ENCODE measurements at places on chromosomes 13 and 19.
A peak's percentile ranks its signal among the peaks of the same experiment; 100 is the strongest.

GRCh38 chr13:49146950-49147355 lies 73.2 kb upstream of the MLNR start:
- DNase-seq = no peak

- DNase-seq = no peak
These were observed 46.6 kb upstream of the GPR183 start for GRCh38 chr13:99353836-99354235.

- DNase-seq = no peak
These were observed 331.6 kb downstream of the DLEU7 start for GRCh38 chr13:50511877-50512341.

- DNase-seq = no peak
These were observed 15.5 kb downstream of the KLF2 start for GRCh38 chr19:16340092-16340491.

DNA sequence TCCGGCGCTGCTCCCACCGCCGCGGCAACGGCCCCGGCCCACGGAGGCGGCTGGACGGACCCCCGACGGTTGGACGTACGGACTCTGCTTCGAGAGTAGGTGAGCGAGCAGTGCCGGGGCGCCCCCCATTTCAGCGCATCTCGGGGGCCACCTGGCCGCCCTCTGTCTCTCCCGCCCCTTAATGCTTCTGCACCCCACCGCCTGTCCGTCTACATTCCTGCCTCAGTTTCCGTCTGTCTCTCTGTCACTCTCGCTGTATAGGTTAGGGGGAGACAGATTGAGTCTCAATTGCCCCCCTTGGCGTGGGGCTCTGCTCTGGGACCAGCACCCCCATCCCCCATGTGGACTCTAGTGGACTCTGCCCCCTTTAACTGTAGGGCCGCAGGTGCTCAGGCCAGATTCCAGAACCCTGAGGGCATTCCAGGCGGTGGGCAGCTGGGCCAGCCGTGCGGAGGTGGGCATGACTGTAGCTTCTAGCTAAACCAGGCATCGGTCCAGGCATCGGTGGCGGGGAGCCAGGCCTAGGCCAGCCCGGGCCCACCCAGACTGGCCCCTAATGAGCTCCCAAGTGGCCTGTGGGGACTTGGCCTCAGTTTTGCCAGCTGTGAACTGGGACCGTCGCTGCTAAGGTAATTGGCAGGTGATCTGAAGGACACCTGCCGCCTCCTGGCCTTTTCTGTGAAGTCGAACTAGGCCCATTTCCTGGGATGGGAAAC lies 373 bp downstream of the TNFAIP8L1 start:
- DNase-seq = no peak

DNA sequence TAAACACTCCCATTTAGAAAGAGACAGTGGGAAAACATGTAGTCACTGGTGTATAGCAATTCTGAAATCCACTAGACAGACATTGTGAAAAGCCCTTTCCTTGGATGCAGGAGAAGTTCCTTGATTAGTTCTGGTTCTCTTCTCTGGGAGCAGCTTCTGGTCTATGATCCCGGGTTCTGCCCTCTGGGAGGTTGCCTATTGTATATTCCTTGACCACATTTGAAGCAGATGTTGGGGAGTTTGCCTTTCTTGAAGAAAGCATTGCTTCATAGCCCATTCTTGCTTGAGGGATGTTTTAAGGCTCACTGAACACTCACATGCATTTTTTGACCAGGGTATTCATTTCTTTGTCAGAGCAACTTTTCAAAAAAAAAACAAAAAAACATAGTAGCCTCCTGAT lies 211.9 kb downstream of the NDFIP2 start:
- no peak for DNase-seq

DNA sequence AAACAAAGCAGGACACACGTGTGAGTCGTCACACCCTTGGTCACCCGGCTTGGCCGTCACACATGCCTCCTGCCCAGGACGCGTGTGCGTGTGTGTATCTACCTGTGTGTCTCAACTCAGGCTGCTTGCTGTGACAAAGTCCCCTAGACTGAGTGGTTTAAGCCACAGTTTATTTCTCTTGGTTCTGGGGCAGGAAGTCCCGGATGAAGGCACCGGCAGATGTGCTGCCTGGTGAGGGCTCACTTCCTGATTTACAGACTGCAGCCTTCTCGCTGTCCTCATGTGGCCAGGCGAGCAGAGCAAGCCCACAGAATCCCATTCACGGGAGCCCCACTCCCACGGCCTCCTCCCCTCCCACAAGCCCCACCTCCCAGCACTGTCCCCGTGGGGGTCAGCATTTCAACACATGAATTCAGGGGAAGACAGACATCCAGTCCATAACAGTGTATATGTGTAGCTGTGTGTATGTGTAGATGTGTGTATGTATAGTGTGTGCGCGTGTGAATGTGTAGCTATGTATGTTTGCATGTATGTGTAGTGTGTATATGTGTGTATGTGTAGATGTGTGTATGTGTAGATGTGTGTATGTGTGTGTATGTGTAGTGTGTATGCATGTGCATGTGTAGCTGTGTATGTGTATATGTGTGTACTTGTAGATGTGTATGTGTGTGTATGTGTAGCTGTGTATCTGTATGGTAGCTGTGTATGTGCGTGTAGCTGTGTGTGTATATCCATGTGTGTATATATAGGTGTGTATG lies 51.5 kb downstream of the MCF2L start:
- no peak for DNase-seq

DNA sequence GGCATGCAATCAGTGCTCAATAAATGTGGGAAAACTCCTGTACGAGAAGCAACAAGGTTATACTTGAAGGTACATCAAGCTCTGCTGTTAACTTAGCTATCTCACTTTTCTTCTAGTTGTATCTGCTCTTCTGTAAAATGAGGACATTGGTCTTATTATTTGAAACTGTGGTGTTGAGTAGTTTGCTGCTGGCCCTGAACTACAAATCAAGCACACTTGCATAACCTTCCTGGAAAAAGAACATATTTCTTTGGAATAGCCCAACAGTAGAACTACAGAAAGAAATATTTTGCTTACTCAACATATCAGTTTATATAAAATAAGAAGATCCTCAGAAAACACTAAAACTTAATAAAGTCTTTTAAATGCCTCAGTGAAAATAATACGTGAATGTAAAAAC lies 203.0 kb downstream of the KCTD12 start:
- no peak for DNase-seq

- DNase-seq = peak; percentile 96
These were observed 403.8 kb upstream of the PRR20A start for GRCh38 chr13:56736966-56737365.

- no peak for DNase-seq
These were observed 339.4 kb downstream of the SPRY2 start for GRCh38 chr13:80001510-80001842.

- DNase-seq = peak; percentile 46
These were observed 19.0 kb downstream of the FNDC3A start for GRCh38 chr13:48994706-48995105.

GRCh38 chr13:39784347-39784746 lies 128.9 kb downstream of the COG6 start:
- DNase-seq = no peak

DNA sequence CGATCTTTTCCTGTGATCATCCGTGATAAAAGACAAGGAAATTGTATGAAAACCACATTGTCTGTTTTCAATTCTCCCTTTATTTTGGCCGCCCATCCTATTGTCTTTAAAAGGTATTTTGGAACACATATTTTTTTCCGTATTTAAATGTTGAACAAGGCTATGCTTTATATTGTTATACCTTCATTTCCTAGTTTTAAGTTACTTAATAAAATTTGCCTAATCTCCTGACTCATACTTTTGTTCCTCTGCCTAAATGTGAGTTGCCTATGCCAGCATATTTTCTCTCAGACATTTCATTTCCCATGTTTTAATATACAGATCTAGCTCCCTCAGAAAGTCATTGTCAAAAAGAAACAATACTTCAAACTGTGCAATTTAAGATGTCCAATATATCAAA lies 104.2 kb downstream of the SLITRK6 start:
- DNase-seq = peak; percentile 27

- no peak for DNase-seq
These were observed 206.9 kb upstream of the ZNF536 start for GRCh38 chr19:30165228-30165813.

DNA sequence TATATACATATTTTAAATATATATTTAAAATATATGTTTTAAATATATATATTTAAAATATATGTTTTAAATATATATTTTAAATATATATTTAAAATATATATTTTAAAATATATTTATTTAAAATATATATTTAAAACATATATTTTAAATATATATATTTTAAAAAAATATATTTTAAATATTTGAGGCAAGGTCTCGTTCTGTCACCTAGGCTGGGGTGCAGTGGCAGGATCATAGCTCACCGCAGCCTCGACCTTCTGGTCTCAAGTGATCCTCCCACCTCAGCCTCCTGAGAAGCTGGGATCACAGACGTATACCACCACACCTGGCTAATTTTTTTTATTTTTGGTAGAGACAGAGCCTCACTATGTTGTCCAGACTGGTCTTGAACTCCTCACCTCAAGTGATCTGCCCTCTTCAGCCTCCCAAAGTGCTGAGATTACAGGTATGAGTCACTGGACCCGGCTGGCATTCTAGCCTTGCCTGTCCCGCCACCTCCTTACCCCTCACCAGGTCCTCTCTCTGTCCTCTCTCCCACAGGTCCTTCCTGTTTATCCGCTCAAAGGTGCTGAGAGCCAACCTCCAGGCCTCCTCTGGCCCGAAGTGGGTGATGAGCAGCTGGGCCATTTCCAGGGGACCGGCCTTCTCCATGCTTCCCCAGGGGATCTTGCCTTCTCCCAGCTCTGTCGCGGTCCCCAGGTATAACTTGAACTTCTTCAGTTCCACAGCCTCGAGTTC lies 564 bp downstream of the NLRP12 start:
- no peak for DNase-seq

DNA sequence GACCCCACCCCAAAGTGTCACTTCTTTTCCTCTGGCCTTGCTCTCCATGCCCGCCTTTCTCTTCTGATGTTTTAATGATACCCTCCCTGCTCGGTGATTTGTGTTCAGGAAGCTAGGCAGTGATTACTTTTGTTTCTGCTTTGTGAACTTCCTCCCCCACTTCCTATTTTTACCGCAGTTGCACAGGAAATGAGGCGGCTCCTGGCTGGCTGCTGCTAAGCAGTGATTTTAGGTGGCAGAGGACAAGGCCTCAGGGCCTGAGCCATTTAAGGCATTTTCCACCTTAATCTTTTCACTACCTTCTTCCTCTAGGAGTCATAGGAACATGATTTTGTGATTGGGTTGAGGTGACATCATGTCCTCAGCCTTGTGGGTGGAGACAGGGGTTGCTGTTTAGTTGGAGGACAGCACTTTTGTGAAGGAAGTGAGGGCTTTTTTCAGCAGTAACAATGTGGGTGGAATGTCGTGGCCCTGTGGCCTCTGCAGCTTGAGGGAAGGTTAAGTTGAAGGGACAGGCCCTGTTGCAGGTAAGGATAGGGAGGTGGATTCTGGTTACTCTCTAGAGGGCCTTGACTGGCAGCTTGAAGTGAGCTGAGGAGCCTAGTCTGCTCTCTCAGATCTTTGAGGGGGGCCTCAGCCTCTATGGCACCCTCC lies 15.7 kb downstream of the GARRE1 start:
- DNase-seq = peak; percentile 68

DNA sequence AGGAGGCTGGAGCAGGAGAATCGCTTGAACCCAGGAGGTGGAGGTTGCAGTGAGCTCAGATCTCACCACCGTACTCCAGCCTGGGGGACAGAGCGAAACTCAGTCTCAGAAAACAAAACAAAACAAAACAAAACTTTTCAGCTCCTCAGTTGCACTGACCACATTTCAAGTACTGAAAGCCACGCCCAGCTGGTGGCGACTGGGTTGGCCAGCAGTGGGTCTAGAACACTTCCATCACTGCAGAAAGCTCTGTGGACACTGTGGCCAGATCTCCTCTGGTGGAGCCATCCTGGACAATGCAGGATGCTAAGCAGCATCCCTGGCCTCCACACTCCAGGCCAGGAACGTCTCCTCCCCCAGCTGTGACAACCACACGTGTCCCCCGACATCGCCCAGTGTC lies 21.1 kb downstream of the TLE2 start:
- no peak for DNase-seq

DNA sequence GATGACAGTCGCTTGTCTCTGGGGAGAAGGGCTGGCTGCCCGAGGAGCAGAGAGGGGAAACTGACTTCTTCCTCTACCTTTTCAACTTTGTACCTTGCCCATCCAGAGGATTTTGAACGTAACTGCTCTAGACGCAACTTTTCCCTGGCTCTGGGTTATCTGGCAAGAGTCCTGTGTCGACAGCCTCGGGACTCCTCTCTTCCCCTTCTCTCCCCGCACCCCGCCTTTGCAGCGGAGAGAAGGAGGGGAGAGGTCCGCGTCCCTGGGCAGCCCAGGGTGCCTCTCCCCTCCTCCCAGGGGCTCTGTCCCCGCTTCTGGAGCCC lies 574 bp downstream of the SH3GL1 start:
- DNase-seq = peak; percentile 21

DNA sequence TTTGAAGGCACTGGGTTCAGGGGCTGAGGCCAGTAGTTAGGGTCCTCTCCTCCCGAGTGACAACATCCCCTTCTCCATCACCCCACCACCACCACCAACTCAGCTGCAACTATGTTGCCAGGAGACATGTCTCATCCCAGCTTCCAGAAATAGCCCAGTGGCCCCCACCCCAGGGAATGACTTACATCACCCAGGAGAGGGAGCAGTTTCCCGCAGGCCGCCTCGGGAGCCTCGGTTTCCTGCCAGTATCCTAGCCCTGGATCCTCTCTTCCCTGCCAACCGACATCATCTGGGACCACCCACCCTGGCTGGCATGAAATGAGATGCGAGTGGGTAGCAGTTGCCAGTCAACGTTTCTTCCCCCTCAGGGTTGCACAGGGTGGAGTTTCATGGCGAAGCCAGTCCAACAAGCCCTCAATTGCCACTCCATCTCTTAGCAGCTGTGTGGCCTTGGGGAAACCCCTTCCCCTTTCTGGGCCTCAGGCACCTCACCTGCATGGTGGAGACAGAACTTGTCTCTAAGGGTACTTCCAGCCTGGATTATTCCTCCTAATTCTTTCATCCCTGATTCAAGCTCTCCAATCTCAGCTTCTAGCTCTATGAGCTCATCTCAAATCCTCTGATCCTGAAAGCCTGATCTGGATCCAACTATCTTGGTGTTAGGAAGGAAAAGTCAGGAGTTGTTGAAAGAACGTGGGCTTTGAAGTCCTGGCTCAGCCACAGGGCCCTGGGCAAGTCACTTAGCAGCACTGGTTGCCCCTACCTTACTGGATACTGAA lies 3.9 kb upstream of the GSK3A start:
- peak; percentile 87 for DNase-seq

GRCh38 chr19:15118789-15119494 lies 11.7 kb downstream of the SYDE1 start:
- no peak for DNase-seq

- DNase-seq = no peak
These were observed 27.0 kb upstream of the ZNF492 start for GRCh38 chr19:22606954-22607652.

GRCh38 chr13:38530492-38530891 lies 156.4 kb upstream of the FREM2 start:
- peak; percentile 37 for DNase-seq

- no peak for DNase-seq
These were observed 2215.4 kb upstream of the PCDH20 start for GRCh38 chr13:63631006-63631405.

All from epithelial cell of esophagus (primary cell).